ENCODE measurements at places on chromosomes 12 and 14.

GRCh38 chr14:77599889-77600288 is 16.5 kb downstream of the SPTLC2 start:
- DNase-seq: no peak

GRCh38 chr12:76402259-76402658 is 54.0 kb upstream of the BBS10 start:
- no peak for DNase-seq

- no peak for DNase-seq
Measured at GRCh38 chr14:57526942-57527341, 33.3 kb upstream of the CCDC198 start.

GRCh38 chr12:93823616-93824391 is 146.6 kb downstream of the CRADD start:
- DNase-seq: no peak

DNA sequence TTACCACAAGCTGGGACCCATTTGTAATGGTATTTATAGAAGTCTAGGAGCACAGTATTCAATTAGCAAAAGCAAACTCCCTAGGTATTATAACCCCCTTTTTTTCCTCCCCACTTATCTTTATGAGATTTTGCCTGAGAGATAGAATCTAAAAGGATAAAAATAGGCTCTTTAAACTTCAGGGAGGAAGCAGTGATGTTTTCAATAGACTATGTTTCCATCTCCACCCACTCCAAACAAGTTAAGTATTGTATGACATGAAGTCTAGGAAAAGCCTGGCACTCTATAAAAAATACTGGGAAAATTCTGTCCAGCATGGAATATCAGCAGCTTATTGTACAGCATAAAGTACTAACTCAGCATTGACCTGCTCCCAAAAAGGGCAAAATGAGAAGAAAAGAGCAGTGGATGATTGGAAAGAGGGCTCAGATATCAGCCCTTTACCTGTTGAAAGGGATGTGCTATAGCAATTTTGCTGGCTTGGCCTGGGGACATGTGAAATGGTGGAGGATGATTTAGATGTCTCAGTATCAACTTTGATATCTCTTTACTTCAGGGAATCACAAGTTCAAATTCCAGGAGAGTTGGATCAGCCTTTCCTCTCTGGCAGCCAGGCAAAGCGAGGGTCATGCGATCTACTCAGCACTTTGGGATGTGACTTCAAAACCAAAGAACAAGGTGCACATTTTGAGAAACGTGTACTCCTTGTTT is 72.4 kb downstream of the IGF1 start:
- DNase-seq: no peak

DNA sequence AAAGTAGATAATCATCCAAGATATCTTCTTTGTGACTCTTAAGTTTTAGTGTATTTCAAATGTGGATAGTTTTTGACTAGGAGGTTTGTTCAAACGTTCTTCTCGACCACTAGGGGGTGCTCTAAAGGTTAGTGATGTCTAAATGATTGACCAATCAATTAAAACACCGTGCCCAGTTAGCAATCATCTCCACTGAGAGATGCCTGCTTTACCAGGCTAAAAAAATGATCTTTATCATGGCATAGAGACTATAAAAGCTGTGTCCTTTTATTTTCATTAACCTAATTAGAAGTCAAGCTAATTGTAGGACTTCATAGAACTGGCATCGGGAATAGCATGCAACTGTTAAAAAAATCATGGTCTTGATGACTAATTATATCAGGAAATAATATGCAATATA is 153.9 kb downstream of the PRKCH start:
- no peak for DNase-seq

- DNase-seq: no peak
Measured at GRCh38 chr12:123231931-123232330, 1.0 kb downstream of the MPHOSPH9 start.

- no peak for DNase-seq
Measured at GRCh38 chr14:99395909-99396530, 84.6 kb downstream of the SETD3 start.

GRCh38 chr12:71201136-71201679 is 43.4 kb upstream of the TSPAN8 start:
- no peak for DNase-seq

DNA sequence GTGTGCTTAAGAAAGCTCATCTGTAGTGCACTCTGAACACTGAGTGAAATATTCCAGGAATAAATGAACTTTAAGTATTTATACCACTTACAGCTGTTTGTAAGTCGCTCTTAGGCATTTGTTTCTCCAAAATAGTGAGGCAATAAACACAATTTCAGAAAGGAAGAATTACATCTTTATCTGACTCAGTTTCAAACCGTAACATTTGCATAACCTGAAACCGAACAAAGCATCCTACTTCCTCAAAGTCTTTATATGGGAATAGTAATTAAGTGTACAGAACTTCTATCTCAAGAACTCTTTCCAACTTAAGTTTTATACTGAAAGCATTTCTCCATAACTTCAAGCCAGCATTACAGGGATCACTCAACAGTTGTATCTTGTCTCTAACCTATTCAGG is 58.4 kb downstream of the SOX5 start:
- no peak for DNase-seq

DNA sequence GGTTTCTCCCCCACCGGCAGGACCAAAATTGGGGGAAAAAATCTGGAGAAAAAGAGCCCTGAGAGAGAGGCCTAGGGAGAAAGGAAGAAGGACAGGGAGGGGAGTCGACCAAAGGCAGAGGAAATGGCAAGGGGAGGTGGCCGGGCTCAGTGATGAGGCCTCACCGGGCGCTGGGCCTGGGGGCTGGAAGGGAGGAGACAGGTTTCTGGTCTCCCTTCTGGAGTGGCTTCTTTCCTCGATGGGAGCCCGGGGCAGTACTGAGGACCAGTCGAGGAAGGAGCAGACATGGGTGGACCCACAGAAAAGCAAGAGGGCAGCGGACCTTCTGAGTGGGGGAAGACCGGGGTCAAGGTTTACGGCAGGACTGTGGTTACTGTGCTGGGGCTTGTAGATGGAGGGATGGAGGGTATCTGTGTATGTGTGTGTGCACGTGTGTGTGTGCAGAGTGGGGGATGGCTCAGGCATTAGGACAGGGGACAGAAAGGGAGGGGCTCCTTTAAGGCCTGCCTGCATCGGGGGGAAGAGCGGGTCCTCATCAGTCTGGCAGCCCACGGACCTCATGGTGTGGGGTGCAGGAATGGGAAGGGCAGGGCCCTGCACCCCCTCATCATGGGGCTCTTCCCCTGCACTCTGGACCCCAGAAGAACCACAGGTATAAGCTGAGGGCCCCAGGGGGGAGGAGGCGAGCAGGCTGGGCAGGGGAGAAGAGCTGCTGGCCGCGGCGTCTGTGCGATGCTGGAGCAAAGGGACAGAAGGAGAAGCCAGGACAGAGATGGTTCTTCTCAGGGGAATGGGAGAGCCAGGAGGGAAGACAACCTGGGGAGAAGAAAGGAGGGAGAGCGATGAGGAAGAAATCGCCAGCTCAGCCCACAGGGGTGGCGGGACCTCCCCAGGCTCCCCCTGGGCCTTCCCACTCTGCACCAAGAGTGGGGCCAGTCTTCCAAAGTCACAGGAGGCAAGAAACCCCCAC is 15.1 kb upstream of the RPLP0 start:
- DNase-seq: no peak

- DNase-seq: peak; percentile 19
Measured at GRCh38 chr12:71780237-71780822, 25.7 kb downstream of the RAB21 start.

DNA sequence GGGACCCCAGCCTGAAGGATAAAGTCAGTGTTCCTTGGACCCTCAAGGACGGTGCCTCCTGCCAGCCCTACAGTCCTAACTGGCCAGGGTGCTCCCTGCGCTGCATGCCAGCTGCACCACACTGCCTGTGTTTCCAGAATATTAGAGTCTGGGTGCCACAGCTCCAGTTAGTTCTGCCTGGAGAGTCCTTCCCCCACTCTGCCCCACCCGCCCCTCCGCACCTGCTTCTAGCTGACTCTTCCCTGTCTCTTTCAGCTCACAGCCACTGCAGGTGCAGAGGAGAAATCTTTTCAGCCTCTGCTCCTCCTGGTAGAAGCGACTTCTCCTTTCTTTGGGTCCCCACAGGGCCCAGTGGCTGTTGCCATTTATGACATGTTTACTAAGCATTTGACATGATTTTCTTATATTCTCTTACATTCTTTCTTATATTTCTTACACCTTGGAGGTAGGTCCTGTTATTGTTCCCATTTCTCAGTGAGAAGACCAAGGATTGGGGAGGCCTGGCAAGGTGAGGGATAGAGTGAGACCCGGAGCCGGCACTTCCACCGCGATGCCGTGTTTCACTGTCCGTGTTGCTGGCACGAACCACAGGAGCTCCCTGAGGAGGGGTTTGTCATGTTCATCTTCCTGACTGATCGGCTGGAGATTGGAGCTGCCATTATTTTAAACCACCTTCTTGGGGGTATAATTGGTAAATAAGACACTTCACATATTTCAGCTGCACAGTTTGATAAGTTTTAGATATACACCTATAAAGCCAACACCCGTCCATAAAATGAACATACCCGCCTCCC is 29.4 kb downstream of the SYNE3 start:
- DNase-seq: no peak

- DNase-seq: no peak
Measured at GRCh38 chr12:106125351-106126095, 13.2 kb downstream of the NUAK1 start.

- no peak for DNase-seq
Measured at GRCh38 chr12:116319898-116320621, 42.6 kb upstream of the MED13L start.

- DNase-seq: no peak
Measured at GRCh38 chr12:126663304-126664094, 1598.3 kb downstream of the AACS start.

Measured in effector CD8-positive, alpha-beta T cell (primary cell).